Endothelial cell (in vitro differentiated cells): ENCODE measurements at places on chromosomes 5 and 9.
A peak's percentile ranks its signal among the peaks of the same experiment; 100 is the strongest.

DNA sequence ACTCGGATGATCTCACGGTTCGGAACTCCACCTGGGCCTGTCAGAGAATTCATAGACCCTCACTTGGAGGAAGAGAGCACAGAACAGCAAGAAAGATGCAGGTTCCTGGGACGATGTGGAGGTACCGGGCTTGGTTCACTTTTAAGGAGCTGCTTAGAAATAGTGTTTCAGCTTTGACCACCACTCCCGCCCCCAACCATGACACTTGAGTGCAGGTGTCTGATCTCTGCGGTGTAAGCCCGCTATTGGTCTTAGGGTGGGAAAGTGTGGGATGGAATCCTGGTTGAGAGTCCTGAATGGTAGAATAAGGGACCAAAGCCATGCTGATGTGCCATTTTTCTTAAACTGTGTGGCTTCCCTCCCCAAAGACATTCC lies 97.2 kb upstream of the LMX1B start:
- DNase-seq = no peak

GRCh38 chr9:92911511-92912475 lies 34.0 kb upstream of the ZNF484 start:
- DNase-seq = no peak

DNA sequence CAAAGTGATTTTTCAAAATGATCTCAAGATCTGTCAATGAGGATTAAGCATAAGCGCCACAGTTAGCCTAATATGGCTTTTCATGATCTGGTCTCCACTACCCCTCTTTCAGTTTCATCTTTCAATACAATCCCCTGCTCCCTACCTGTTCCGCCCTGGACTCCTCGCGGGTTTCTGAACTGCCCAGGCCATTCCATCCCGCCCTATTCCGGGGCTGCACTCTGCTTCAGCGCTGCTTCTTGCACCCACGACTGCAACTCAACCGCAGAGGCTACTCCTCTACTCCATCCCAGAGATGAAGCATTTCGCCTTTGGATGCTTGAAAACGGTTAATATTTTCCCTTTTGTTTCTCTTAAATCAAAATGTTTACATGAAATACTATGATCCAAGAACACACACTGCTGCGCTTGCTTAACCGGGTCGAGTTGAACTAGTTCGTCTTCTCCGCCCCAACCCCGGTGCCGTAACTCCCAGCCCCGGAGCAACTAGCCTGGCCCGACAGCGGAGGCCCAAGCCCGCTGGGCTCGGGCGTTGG lies 716 bp upstream of the OTULIN start:
- DNase-seq = peak; percentile 18

DNA sequence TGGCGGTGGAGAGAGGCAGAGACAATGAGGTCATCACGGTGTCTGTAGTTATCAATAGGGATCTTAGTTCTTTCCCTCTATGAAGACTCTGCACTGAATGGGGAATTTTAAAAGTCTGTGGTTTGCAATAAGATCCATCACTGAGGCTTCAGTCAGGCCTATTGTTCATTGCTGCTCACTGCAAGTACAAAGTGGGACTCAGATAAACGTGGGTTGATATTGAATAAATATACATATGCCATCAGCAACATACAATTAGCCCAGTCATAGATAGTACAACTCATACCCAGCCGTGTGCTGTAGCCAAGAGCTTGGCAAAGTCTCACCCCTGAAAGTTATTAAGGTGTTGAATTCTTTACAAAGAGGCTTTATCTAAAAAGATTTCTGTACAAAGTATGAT lies 88.4 kb downstream of the ENC1 start:
- DNase-seq = no peak

- no peak for DNase-seq
These were observed 40.2 kb downstream of the STARD4 start for GRCh38 chr5:111472096-111472495.
